ENCODE measurements at places on chromosomes 11 and 22. TPM values are rescaled to one million over a fixed set of nuclear protein-coding genes. Genes with fewer than 3 reads are reported as not detected.

DNA sequence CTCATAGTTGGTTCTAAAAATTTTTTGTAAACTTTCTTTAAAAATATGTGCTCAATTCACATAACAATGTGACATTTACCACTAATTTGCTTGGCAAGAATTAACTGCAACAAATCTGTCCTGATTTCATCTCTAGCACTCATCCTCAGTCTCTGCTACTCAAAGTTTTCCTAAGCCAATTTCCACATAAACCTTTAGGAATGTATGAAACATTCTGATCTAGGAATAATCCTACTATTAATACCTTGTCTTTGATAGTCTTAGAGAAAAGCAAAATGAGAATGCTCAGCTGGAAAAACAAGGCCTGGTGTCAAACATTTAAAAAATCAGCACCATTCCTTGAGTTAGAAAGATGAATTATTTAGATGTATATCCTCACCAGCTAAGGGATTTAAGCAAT, 114.3 kb downstream of the CD44 start:
- no peak overlapping the region for H3K4me3 ChIP-seq
- H3K27ac ChIP-seq, result no peak overlapping the region
- no peak for DNase-seq
- no peaks in the 10 kb centered on the region for H3K27me3 ChIP-seq
- H3K4me1 ChIP-seq, result no peaks in the 10 kb centered on the region

GRCh38 chr11:35257281-35257680, 118.3 kb downstream of the CD44 start:
- DNase-seq, result no peak
- no peaks in the 10 kb centered on the region for H3K4me1 ChIP-seq
- H3K4me3 ChIP-seq, result no peak overlapping the region
- H3K27ac ChIP-seq, result no peak overlapping the region

DNA sequence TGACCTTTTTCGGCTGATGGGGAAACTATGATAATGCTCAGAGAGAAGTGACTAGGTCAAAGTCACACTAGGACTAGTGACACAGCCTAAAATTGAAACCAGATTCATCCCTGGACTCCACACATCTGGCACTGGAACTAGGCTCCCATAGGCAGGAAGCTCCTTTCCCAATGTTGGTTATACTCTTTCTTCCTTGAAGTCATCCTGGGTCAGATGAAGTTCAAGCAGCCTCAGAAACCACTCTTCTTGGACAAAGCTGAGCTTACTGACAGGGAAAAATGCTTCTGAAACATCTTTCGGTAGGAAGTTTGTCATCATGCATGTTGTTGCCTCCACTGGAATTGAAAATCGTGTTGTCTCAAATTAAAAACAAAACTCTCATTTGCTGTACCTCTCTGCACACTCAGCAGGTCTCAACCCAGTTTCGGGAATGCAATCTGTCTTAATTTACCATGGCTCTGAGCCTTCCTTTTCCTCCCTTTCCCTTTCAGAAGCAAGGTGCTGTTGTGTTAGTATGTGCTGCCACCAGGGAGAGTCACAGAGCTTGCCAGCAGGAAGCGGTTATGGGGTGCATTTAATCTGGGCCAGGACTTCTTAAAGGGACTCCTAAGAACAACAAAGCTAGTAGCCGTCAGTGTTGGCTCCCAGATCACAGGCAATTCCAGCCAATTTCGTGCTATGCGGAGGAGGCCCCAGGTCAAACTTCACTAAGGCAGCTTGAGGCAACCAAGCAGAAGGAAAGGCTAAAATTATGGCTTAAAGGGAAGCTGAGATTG, 384.8 kb downstream of the TENM4 start:
- no peaks in the 10 kb centered on the region for H3K36me3 ChIP-seq
- no peak overlapping the region for H3K27ac ChIP-seq
- peaks cover 13% of the 10 kb centered on the region for H3K27me3 ChIP-seq
- no peak for DNase-seq
- no peak overlapping the region for H3K4me3 ChIP-seq

DNA sequence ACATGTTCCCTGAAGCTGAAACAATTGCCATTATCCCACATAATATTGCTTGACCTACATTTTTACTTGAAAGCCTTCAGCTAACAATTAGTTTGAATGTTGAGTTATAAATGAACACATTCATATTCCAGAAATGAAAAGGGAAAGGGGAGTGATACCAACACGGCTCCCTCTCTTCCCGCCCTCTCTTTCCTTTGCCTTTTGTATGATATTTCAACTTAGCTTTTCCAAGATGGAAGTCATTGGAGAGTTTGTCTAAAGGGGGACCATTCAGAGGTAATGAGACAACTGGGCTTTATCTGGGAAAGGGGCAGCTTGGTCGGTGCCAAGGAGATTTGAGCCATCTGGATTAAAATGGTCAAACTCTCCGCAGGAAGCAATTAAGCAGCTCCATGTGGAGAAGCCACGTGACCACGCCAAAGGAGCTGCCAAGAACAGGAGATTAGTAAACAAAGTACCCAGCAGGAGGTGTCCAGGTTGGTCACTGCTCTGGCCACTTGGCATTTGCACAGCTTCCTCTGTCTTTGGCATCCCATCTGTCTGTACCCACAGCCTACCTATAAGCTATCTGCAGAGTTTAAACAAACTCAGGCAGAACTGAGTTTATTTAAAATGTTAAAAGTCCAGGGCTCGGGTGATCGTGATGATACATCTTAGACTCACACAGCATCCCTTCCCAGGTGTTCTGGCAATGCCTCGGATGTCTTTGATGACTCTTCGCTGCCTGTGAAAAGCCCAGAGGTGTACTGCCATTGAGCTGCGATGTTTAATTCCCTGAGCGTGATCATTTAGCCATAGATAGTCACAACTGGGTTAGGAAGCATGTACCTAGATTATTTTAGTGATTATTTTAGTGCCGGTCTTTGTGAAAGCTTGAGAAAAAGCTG, 735.9 kb downstream of the NTM start:
- no peaks in the 10 kb centered on the region for H3K36me3 ChIP-seq
- H3K4me3 ChIP-seq, result no peak overlapping the region
- no peak overlapping the region for H3K27ac ChIP-seq
- DNase-seq, result no peak
- no peaks in the 10 kb centered on the region for H3K27me3 ChIP-seq
- no peaks in the 10 kb centered on the region for H3K4me1 ChIP-seq

DNA sequence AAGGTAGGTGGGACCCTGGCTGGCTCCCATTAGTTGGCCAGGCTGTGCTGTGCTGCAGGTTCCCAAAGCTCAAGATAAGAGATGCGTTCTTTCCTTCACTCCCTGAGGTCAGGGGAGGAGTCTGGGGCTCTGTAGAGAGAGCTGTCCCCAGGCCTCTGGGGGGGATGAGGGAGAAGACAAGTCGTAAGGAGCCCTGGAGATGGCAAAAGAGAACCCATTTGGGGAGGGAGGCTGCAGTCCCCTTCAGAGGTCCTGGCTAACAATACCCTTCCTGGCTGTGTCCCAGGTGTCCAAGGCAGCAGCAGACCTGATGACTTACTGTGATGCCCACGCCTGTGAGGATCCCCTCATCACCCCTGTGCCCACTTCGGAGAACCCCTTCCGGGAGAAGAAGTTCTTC, 916 bp downstream of the GNG3 start:
- peaks cover 37% of the 10 kb centered on the region for H3K36me3 ChIP-seq
- no peaks in the 10 kb centered on the region for H3K27me3 ChIP-seq
- H3K27ac ChIP-seq, result no peak overlapping the region
- H3K4me1 ChIP-seq, result peaks cover 20% of the 10 kb centered on the region
- H3K4me3 ChIP-seq, result no peak overlapping the region

GRCh38 chr11:47467357-47467756, 18.4 kb upstream of the RAPSN start:
- H3K4me1 ChIP-seq, result no peaks in the 10 kb centered on the region
- H3K27ac ChIP-seq, result no peak overlapping the region
- no peaks in the 10 kb centered on the region for H3K27me3 ChIP-seq
- no peak overlapping the region for H3K4me3 ChIP-seq
- H3K36me3 ChIP-seq, result peaks cover 19% of the 10 kb centered on the region

GRCh38 chr11:101807531-101807930, 107.3 kb upstream of the CEP126 start:
- H3K27me3 ChIP-seq, result no peaks in the 10 kb centered on the region
- no peak overlapping the region for H3K4me3 ChIP-seq
- no peak for DNase-seq
- H3K4me1 ChIP-seq, result no peaks in the 10 kb centered on the region

- no peak overlapping the region for H3K4me3 ChIP-seq
- H3K36me3 ChIP-seq, result no peaks in the 10 kb centered on the region
- no peak for DNase-seq
- H3K4me1 ChIP-seq, result no peaks in the 10 kb centered on the region
Measured at GRCh38 chr11:123230346-123230745, 35.3 kb upstream of the CLMP start.

- H3K4me1 ChIP-seq, result peaks cover 16% of the 10 kb centered on the region
- DNase-seq, result no peak
Measured at GRCh38 chr11:64835616-64836447, 8.6 kb downstream of the CDC42BPG start.

GRCh38 chr11:45757672-45758071, 47.3 kb upstream of the SLC35C1 start:
- H3K36me3 ChIP-seq, result no peaks in the 10 kb centered on the region

- no peaks in the 10 kb centered on the region for H3K36me3 ChIP-seq
- no peak overlapping the region for H3K4me3 ChIP-seq
- no peak for DNase-seq
- no peak overlapping the region for H3K27ac ChIP-seq
Measured at GRCh38 chr11:121237686-121238658, 54.6 kb upstream of the SC5D start.

GRCh38 chr22:36713436-36713835, 9.9 kb upstream of the CACNG2 start:
- H3K4me1 ChIP-seq, result no peaks in the 10 kb centered on the region
- no peaks in the 10 kb centered on the region for H3K36me3 ChIP-seq
- H3K27me3 ChIP-seq, result peaks cover 57% of the 10 kb centered on the region
- no peak overlapping the region for H3K27ac ChIP-seq
- no peak for DNase-seq

GRCh38 chr22:42086051-42086450, 4.5 kb downstream of the NDUFA6 start:
- H3K36me3 ChIP-seq, result peaks cover 17% of the 10 kb centered on the region
- peaks cover 13% of the 10 kb centered on the region for H3K4me1 ChIP-seq
- no peak overlapping the region for H3K4me3 ChIP-seq
- no peak overlapping the region for H3K27ac ChIP-seq

DNA sequence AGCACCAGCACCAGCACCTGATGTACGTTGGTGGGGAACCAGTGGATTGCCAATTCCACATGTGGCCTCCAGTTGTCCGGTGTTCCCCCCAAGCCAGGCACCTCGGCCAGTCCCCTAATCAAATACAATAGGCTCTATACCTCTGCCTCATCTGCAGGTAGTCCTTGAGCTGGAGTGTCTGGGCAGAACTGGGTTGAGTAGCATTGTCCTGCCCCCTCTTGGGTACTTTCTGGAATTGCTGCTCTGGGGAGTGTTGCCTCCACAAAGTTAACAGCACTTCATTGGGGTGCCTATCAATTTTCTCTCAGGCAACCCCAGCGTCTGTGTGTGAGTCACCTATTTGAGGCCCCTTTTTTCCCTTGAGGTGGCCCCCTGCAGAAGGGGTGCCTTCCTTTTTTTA, 413.0 kb upstream of the LARGE1 start:
- H3K36me3 ChIP-seq, result no peaks in the 10 kb centered on the region
- H3K4me1 ChIP-seq, result no peaks in the 10 kb centered on the region
- no peak overlapping the region for H3K27ac ChIP-seq
- H3K27me3 ChIP-seq, result no peaks in the 10 kb centered on the region
- DNase-seq, result no peak

- H3K4me3 ChIP-seq, result no peak overlapping the region
- no peaks in the 10 kb centered on the region for H3K4me1 ChIP-seq
- peak; percentile 51 for DNase-seq
Measured at GRCh38 chr22:23591201-23591791, 11.2 kb upstream of the IGLL1 start.

DNA sequence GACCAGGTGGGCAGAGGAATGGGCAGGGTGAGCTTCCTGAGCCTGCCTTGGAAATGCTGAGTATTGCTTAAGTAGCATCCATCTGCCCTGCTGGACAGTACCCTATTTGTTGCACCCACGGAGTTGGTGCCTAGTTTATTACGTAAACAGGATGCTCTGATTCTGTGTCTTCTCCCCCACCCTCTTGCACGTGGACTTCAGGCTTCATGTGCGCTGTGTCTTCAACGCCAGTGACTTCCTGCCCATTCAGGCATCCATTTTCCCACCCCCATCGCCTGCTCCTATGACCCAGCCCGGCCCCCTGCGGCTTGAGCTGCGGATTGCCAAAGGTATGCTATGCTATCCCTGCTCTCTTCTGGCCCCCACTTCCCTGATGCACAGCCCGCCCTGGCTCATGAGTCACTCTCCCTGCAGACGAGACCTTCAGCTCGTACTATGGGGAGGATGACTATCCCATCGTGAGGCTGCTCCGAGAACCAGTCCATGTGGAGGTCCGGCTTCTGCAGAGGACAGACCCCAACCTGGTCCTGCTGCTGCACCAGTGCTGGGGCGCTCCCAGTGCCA, 5.7 kb downstream of the ZP1 start:
- H3K36me3 ChIP-seq, result peaks cover 2% of the 10 kb centered on the region
- H3K4me3 ChIP-seq, result no peak overlapping the region
- no peaks in the 10 kb centered on the region for H3K4me1 ChIP-seq
- no peak overlapping the region for H3K27ac ChIP-seq
- DNase-seq, result no peak

GRCh38 chr11:120594746-120595145, 83.2 kb downstream of the GRIK4 start:
- no peak overlapping the region for H3K27ac ChIP-seq
- H3K4me3 ChIP-seq, result no peak overlapping the region

The UBQLN3 gene
- total RNA-seq, result not detected

The ME3 gene
- total RNA-seq, result 0.30 TPM

The THRSP gene
- total RNA-seq, result not detected

The DENND6B gene
- 11.0 TPM for total RNA-seq

The SCN4B gene
- total RNA-seq, result 0.32 TPM

The KDM4D gene
- total RNA-seq, result 2.1 TPM

The B4GAT1 gene
- 6.7 TPM for total RNA-seq
